ENCODE measurements at places on chromosomes 12 and 14. TPM values are rescaled to one million over a fixed set of nuclear protein-coding genes. Genes with fewer than 3 reads are reported as not detected.

The SLC17A8 gene
- 2.3 TPM for total RNA-seq

The NFE2 gene
- total RNA-seq: 0.14 TPM

The FLRT2 gene
- 2.5 TPM for total RNA-seq

The CLEC4D gene
- not detected for total RNA-seq

The KRT83 gene
- total RNA-seq: not detected

Measured in left colon (tissue), 2 donors.